ENCODE measurements at places on chromosomes 4 and X.

- DNase-seq = no peak
Observed at GRCh38 chrX:54208531-54208930, 25.5 kb upstream of the FAM120C start.

GRCh38 chr4:37862961-37863360 is 27.9 kb upstream of the TBC1D1 start:
- no peak for DNase-seq

DNA sequence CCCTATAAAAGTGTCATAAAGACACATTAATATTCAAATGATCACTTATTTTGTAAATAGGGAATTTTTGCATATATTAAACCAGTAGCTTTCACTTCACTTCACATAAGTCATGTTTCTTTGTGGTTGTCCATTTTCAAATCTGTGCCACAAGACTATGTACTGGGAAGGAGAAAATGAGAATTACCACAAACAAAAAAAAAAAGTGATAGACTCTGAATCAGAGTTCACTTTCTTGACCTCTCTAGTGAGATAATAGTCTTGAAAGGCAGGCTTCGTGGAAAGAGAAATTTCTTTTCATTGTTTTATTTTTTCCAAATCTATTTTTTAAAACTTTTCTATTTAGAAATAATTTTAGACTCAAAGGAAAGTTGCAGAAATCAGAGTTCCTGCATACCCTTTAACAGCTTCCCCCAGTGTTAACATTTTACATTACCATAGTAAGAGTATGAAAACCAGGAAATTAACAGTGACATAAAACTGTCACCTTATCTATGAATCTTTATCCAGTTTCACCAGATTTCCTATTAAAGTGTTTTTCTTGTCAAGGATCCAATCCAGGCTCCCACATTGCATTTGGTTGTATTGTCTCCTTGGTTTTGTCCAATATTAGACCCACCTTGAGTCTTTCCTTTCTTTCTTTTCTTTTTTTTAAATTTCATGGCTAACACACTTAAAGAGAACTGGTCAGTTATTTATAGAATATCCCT is 215.4 kb upstream of the PGRMC2 start:
- no peak for DNase-seq

DNA sequence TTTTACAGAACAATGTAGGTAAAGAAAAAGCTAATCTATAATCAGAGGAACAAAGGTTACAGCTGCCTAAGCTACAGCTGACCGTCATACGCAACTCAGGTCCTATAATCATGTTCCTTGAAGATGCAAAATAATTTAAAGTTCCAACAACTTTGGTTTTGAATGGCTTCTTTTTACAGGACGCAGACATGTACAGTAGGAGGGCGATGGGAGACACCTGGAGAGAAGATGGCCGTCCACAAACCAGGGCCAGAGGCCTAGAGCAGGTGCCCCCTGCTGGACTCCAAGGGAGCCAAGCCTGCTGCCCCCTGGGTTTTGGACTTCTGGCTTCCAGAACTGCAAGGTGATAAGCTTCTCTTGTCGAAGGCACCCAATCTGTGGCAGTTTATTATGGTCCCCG is 10.6 kb downstream of the HGFAC start:
- no peak for DNase-seq

GRCh38 chr4:105596684-105597083 is 44.3 kb downstream of the ARHGEF38 start:
- no peak for DNase-seq

Data from CD4-positive, alpha-beta memory T cell (primary cell).